ENCODE measurements at places on chromosomes 1 and 21.

GRCh38 chr1:152964536-152964935 lies 5.9 kb upstream of the SPRR4 start:
- no peak for DNase-seq

DNA sequence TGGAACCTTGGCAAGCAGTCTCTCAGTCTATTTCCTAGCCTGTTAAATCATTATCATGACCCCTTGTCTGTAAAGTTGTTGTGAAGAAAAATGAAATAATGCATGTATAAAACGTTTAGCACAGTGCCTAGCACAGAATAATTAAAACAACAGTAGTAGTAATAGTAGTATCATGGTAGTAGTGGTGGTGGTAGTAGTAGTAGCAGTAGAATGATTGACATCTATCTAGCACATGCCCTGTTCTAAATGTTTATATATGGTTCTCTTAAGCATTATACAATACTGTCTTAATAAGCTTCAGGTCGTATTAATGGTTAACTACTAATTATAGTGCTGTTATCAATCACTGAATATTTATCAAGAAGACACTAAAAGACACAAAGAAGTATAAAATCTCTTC lies 46.7 kb downstream of the GPR3 start:
- DNase-seq = no peak

GRCh38 chr1:114669562-114670082 lies at the start of gene DENND2C:
Gene DENND2C (minus strand): TSS chr1:114670049. CDS start chr1:114625984, 44,065 bp downstream.
- no peak for DNase-seq

- no peak for DNase-seq
Measured at GRCh38 chr1:205001162-205001561, 41.9 kb upstream of the CNTN2 start.

DNA sequence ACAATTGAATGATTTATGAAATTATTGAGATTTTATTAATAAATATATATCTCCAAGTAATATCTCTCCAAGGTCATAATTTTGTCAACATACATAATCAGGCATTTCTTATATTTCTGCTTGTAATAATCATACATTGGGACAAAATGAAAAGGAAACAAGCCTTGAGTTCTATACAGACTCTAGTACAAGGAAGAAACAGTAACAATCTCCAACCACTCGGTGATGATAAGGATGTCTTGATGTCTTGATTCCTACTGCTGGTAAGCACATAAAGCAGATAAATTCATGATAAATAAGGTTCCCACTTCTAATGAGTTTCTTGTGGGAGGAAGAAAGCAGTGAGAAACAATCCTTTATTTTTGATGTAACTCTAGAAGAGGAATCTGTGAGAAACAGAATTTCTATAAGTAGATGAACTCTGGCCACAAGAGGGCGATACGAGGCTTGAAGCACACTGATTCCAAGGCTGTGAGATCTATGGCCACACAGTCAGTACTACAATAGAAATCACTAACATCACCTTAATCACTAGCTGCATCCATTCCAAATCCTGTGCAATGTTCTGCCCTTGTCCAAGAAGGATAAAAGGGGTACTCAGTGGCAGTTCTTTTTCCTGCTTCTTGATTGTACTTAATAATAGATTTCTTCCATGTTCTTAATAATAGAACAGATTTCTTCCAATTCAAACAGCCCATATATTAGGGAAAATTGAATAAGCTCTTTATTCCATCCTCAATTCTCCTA lies 41.4 kb upstream of the LRRC8B start:
- DNase-seq = peak; percentile 89

Measured in activated CD4-positive, alpha-beta T cell treated with anti-CD3 and anti-CD28 coated beads for 48 hours (primary cell).